ENCODE measurements at places on chromosomes 1 and 21.

- no peak for DNase-seq
Observed at GRCh38 chr1:4408380-4408779, 246.0 kb upstream of the AJAP1 start.

- no peak for DNase-seq
Observed at GRCh38 chr1:2475571-2475970, 518 bp upstream of the PLCH2 start.

- DNase-seq: no peak
Observed at GRCh38 chr1:234875328-234875952, 253.2 kb downstream of the TOMM20 start.

DNA sequence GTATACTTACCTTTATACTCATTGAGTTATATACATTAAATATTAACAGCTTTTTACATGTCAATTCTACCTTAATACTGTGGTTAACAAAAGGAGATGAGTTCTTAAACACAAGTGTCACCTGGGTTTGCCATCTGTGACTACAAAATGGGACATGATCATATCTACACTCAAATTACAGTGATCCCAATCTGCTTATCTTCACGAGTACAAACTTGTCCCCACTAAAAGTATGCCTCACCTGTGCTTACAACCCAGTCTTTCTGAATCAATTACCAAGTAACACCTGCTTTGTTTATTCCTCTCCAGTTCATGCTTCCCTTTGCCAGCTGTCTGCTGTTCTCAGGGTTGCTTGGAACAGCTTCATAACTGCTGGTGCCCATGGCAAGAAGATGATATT lies 8.8 kb downstream of the CD1E start:
- no peak for DNase-seq

GRCh38 chr1:61749574-61749973 lies 7.3 kb downstream of the PATJ start:
- DNase-seq: no peak

GRCh38 chr1:56156971-56157876 lies 422.1 kb downstream of the PLPP3 start:
- DNase-seq: no peak

DNA sequence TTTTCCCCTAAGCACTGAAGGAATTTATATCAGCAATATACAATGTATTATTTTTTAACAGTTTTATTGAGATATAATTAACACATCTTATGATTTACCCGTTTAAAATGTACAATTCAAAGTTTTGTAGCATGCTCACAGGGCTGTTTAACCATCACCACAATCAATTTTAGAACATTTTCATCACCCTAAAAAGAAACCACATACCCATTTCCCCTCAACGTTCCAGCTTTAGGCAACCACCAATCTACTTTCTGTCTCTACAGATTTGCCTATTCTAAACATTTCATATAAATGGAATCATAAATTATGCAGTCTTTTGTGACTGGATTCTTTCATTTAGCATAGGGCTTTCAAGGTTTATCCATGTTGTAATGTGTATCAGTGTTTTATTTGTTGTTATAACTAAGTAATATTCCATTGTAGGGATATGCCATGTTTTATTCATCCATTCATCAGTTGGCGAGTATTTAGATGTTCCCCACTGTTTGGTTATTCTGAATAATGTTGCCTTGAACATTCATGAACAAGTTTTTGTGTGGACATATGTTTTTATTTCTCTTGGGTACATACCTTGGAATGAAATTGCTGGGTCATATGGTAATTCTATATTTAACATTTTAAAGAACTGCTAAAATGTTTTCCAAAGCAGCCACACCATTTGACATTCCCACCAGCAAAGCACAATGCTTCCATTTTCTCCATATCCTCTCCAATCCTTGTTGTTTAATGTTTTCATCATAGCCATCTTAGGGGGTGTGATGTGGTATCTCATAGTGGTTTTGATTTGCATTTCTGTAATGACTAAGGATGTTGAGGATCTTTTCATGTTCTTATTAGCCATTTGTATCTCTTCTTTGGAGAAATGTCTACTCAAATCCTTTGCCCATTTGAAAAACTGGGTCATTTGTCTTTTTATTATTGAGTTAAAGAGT lies 188.5 kb downstream of the TM2D1 start:
- DNase-seq: no peak

DNA sequence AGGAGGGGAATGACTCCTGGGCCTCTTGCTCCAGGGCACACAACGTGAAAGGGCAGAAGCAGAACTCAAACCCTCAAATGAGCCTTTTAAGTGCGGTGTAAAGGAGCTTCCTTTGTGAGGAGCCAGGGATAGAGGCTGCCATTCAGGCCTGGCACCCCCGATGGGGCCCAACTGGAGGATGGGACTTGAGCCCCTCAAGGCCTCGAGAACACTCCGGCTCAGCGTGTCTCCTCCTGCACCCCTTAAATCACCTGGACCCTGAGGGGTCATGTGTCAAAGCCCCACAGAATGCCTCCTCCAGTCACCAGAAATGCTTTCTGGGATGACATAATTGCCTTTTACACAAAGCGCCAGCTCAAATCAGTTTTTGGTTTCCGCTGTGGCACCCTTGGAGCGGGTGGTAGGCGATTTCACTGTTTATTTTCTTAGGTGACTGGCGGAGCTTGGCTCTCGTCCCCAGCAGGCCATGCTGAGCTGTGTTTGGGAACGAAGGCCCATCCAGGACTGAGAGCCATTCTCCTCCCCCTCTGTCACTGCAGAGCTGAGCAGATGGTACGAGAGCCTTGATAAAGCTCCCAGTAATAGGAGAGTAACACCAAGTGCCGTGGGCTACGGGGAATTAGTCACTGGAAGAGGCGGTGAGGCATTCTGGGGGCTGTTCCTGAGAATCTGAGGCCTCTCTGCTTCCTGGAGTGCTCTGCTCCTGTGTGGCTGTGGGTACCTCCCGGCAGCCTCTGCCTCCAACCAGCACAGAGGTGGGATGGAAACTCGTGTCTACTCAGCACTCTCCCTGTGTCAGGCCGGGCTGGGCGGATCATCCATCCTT lies 163.0 kb downstream of the GRIK3 start:
- no peak for DNase-seq

DNA sequence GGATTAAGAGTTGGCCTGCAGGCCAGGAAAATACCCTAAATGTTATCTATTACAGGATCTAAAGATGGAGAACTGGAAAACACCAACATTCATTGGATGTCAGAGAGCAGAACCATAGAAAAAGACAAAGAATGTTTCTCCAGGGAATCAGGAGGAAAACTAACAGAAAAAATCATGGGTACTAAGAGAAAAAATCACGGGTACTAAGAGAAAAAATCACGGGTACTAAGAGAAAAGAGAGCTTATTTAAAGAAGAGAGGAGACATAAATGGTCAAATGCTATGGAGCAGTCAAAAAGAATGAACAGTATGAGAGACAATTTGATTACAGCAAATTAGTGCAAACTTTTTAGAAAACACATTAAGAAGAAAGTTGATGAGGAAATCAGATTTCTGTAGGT lies 73.8 kb upstream of the SERBP1 start:
- no peak for DNase-seq

- no peak for DNase-seq
Observed at GRCh38 chr21:42629933-42630589, 23.4 kb upstream of the PDE9A start.

DNA sequence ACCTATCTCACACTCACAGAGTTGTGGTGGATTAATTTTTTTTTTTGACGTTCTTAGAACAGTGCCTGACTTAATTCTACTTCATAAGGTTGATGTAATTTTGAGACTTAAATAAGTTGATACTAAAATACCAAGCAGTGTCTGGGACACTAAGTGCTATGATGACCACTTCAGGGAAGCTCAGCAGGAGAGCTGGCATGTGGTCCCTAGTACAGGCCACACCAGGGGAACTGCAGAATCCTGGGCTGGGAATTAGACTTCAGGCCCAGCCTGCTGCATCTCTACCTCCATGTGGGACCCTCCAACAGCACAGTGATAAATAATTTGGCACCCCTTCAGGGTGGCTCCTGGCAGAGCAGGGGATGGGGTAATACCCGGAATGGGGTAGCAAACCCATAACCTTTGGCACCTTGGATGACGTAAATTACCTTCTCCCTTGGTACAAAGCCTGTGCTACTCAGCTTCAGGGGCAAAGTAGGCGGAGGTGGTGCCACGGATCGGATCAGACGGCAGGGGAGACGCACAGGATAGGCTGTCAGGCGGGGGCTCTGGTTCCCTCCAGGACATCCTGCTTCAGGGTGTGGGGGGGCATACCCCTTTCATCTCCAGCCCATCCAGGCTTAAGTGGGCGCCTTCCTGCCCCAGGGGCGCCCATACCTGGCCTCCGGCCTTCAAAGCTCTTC lies 4.8 kb downstream of the MFSD2A start:
- no peak for DNase-seq

- no peak for DNase-seq
Observed at GRCh38 chr1:228935198-228935663, 200.0 kb downstream of the RHOU start.

- DNase-seq: no peak
Observed at GRCh38 chr1:165434281-165434680, 10.6 kb downstream of the RXRG start.

DNA sequence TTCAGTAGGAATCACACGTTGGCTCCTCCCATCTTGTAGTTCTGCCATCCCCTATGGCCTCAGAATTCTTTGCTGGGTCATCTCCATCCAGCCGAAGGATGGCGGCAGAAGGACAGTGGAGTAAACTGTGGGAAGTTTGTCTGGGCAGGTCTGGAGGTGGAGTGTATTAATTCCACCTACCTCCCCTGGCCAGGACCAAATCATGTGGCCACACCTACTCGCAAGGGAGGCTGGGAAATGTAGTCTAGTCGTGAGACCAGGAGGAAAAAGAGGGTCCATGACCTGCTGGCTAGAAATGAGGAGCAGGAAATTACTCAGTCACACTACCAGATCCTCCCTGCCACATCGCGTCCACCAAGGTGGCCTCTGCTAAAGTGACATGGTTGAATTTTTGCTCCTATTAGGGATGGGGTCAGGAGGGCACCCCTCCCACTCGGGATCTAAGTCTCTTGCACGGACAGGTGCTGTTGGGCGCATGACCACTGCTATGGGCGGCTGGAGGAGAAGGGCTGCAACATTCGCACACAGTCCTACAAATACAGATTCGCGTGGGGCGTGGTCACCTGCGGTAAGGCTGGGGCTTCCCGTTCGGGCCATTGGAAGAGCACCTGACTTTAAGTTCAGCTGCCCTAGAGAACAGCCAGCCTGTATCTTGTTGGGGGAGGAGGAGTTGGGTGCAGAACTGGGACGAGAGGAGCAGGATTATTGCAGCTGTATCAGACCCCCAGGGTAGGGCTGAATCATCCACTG lies 19.5 kb downstream of the PLA2G5 start:
- DNase-seq: no peak

- no peak for DNase-seq
Observed at GRCh38 chr21:32918478-32919120, 107.1 kb upstream of the OLIG2 start.

- DNase-seq: peak; percentile 1
Observed at GRCh38 chr21:26572702-26573381, at the start of gene CYYR1. TSS of gene CYYR1 (minus strand) at chr21:26573286. CDS start at chr21:26572940, 346 bp downstream.

Data from ELR (cell line).